ENCODE measurements at places on chromosomes 2 and 18.

DNA sequence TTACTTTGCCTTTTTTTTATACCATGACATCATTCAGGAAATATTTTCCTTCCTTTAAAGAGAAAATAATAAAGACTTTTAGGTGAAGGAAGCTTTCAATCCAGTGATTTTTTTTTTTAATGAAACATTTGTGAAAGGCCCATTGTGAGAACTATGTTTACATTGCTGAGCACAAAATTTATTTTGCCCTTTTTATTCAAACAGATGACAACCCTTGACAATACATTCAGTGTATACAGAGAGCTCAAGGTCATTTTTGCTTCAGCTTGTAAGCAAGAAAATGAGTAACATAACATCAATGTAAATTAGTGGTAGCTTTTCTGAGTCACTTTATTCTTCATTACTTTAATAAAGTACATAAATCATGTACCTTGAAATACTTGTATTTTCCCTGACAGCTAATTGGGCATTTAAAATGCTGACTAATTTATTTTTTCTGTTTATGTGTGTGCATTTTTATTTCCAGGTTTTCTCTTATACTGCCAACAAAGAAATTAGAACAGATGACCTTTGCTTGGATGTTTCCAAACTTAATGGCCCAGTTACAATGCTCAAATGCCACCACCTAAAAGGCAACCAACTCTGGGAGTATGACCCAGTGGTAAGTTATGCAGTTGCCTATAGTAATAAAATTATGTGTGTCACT is 121.6 kb downstream of the GALNT1 start:
- no peak for DNase-seq

- DNase-seq = peak; percentile 7
Measured at GRCh38 chr2:183000846-183001245, 37.4 kb downstream of the NCKAP1 start.

DNA sequence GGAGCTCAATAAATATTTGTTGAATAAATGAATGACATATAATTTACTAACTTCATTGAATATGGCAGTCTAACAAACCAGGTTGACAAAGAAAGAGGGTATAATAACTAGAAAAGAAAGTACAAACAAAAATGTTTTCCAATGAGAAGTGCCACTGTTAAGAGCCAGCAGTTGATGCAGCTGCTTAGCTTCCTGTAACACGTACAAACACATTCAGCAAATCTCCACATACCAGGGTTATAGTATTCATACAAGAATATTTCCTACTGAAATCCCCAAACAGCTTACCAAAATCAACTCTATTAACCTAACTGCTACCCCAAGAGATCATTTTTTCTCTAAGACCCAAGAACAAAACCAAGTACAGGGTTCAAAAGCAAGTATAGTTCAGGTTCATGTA is 77.7 kb downstream of the THADA start:
- DNase-seq = no peak

DNA sequence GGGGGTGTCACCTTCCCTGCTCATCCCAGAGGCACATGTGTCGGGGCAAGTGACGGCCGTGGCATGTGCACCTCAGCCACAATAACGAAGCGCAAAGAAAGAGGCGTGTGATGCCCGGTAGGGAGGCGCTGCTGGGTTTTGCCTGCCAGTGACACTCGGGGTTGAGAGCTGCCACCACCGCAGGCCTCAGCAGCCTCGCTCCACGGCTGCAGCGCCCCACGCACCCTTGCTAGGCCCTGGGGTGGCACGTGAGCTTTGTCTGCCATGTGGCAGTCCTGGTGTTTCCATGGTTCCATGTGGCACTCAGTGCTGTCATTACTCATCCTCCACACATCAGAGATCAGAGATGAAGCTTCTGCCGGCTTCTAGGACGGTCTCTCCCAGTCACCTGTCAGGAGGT is 136.0 kb upstream of the AGAP1 start:
- DNase-seq = no peak

DNA sequence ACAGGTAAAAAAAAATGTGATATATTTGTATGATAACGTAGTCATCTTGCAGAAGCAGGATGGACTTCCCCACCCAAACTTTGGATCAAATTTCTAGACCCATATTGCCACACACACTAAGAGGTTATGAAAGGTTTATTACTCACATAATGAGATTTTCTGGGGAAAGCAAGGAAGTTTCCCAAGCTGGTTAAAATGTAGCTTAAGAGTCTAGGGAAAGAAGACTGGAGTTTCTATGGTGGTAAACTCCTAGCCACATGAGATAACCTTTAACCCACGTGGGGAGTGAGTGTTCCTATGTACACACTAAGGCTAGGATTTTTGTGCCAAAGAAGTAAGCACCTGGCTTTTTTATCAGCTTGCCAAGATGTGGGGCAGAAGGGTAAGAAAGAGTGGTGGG is 335.7 kb upstream of the UBE2E3 start:
- no peak for DNase-seq

DNA sequence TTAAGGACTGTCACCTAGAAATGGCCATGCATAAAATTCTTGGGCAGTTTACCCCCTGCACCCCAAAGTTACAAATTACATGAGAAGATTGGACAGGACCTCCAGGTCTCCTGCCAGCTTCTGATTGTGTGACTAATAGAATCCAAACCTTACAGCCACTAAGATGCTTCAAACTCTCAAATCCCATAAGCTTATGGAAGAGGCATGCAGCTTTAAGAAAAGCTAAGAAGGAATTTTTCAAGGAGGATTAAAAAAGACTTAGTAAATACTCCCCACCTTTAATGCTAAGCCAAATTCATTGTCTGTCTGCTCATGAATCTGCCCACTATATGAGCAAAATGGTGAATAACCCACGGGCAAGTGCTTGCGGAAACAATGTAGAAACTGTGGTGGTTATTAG is 86.3 kb downstream of the MAIP1 start:
- no peak for DNase-seq

- DNase-seq = no peak
Measured at GRCh38 chr2:23605236-23605635, 220.3 kb downstream of the KLHL29 start.

DNA sequence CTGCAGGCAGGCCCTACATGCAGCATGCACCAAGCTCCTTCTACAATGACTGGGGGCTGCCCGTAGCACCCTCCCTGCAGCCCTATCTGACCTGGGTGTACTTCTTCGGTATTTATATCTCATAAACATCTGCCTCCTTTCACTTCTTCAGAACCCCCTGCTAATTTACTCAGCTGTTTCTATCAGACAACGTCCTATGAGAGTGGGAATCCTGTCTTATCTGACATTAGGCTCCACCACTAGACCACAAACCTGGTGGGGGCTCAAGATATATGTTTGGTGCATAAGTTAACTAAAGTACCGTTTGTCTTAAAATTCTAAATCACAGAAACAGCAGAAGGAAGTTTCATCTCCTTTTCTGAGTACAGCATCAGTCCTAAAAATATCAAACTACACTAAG is 10.6 kb downstream of the HSBP1L1 start:
- no peak for DNase-seq

GRCh38 chr2:239302808-239303557 is 97.8 kb downstream of the HDAC4 start:
- DNase-seq = peak; percentile 77

DNA sequence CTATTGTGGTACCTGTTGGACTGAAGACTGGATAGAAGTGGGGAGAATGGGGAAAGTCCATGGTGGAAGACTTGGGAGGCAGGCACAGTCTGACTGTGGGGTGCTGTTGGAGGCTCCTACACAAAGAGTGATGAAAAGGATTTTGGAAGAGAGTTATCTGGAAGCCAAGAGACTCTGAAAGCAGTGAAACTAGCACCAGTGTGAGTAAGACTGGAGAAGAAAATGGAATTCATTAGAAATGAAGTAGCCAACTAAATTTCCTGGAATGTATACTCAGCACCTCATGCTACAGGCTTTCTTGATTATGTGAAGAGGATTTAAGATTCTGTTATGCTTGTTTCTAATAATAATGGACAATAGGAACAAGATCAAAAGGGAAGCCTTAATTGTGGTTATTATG is 27.7 kb downstream of the ELP2 start:
- DNase-seq = no peak

GRCh38 chr18:21930177-21930576 is 189.6 kb downstream of the MIB1 start:
- DNase-seq = no peak

GRCh38 chr2:236657215-236657614 is 87.6 kb downstream of the ACKR3 start:
- no peak for DNase-seq

DNA sequence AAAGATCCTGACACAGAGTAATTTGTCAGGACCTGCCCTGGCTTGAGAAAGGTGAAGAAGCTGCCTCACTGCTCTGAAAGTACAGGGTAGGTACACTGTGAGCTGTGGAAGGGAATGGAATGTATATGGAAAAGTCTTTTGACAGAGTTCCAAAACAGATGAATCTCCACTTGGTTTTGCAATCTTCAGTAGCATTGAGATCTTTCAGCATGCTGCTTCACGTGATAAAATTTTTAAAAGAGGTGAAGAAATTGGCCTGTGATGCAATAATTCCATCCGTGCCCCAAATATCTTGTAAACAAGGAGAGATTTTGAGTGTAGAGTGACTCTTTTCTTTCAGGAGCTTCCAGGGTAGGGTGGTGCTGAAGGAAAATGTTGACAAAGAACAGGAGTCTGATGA is 123.1 kb downstream of the OSR1 start:
- no peak for DNase-seq

DNA sequence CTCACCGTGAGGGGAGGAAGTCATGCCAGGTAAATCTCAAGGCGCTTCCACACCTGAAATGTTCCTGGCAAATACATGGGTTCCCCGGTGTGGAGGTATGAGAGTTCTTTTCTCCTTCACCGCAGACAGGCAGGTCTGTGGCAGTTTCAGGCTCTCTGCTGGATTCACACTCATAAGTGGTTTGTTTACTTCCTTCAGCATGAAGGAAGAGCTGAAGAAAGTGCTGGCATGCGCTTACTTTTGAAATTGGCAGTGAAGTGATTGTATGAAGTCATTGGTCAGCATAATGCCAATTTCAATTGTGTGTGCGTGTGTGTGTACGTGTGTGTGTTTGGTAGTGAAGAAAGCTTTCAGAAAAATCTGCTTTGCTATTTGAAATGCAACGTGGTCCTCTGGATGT is 43.4 kb downstream of the RNF144A start:
- peak; percentile 50 for DNase-seq

GRCh38 chr2:69213201-69213600 is 173.8 kb downstream of the GFPT1 start:
- DNase-seq = no peak

DNA sequence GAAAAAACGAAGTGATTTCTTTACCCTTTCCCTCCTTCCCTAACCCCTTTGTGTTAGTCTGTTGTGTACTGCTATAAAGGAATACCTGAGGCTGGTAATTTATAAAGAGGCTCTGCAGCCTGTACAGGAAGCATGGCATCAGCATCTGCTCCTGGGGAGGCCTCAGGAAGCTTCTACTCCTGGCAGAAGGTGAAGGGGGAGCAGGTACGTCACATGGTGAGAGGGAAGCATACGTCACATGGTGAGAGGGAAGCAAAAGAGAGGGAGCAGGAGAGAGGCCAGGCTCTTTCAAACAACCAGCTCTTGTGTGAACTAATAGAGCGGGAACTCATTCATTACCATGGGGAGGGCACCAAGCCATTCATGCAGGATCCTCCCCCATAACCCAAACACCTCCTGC is 126.2 kb downstream of the CAPN13 start:
- DNase-seq = no peak

DNA sequence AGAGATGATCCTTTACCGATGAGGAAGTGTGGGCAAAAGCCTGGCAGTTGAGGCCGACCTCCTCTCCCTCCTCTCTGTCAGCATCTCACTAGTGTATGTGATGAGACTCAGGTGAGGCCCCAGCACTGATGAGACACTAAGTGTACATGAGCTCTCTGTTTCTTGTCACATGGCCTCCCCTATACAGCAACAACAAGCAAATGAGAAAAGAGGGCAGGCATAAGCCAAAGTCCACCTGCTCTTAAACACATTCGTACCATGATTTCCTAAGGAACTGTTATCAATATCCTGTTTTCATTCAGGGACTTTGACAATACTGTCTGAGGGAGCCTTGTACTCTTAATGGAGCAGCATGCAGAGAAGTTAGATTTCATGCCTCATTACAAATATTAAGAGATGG is 113.0 kb downstream of the CNTNAP5 start:
- DNase-seq = no peak

- DNase-seq = no peak
Measured at GRCh38 chr2:3414133-3414860, 34.8 kb downstream of the TRAPPC12 start.

- DNase-seq = no peak
Measured at GRCh38 chr2:170084820-170085491, 93.0 kb upstream of the MYO3B start.

GRCh38 chr2:127080226-127080937 is 26.6 kb downstream of the BIN1 start:
- DNase-seq = peak; percentile 51

- no peak for DNase-seq
Measured at GRCh38 chr2:85854166-85854509, 34.7 kb downstream of the ST3GAL5 start.

DNA sequence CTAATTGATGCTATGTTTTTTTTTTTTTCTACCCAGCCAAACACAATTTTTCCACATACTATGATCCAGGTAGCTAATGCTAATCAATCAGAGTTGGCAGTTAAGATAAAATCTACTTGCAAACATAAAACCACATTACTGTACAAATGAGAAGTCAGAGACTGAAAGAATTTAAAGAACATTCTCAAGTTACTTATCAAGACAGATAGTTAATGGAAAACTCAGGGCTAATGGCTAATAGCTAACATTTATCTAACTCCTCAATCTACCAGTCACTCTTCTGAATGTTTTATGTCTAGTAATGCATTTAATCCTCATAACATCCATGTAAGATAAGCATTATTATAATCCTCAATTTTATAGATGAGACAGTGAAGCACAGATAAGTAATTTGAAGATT is 537.6 kb upstream of the SETBP1 start:
- no peak for DNase-seq

GRCh38 chr18:79488311-79489050 is 92.8 kb downstream of the NFATC1 start:
- DNase-seq = no peak

DNA sequence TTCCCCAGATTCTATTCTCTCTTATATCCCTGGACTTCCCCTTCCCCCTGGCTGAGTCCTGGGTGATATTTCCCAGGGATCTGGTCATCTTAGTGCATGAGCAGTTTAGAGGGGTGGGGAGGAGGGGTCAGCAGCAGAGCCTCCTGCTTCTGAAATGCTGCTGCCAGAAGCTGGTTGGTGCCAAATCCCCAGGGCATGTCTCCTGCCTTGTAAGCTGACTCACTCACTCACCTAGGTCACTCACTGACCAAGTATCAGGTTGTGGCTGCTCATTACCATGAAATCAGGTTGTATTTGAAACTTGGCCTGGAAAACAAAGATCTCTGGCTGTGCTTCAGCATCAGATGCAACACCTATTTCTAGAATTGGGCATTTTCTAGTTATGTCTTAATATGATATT is 14.3 kb downstream of the GPR39 start:
- DNase-seq = no peak

DNA sequence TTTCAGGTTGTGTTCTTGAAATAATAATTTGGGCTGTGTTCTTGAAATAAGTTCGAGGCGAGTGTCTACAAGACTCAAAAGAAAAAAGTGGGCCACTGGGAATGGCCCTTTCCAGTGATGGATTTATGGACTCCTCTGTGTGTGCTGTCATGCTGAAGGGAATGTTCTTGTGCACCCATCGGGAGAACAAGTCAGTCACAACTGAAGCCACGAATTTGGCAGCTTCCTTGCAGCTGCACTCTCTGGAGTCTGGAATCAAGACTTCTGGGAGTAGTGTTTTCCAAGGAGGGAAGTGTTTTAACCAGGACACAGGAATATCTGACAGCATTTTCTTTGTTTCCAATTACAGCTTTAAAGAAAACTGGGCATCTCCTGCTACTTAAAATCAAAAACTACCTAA is 620 bp downstream of the SLC14A1 start:
- no peak for DNase-seq

- DNase-seq = no peak
Measured at GRCh38 chr18:8662560-8663255, 42.6 kb upstream of the MTCL1 start.

Data from upper lobe of left lung (tissue), 6 donors.